PC-9 (cell line): ENCODE measurements at places on chromosomes 4 and X. TPM values are rescaled to one million over a fixed set of nuclear protein-coding genes. Genes with fewer than 3 reads are reported as not detected.

DNA sequence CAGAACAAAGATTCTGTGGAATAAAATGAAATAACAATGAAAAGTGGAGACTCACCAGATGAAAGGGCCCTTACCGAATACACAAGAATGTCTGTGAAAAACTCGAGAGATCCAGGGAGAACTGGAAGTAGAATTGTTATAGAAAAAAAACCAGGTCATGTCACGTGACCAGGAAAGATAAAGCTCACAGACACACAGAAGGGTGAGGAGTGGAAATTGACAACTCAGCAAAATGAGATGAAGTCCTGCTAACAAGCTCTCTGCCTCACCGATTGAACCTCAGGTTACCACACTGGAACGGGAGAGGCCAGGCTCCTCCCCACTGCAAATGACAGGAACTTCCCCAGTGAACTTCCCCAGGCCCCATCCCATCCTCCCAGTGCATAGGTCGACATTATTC, 1618.0 kb upstream of the PCDH10 start:
- DNase-seq, result no peak

Gene FHDC1
- 16.8 and 17.4 TPM in 2 replicates for total RNA-seq

DNA sequence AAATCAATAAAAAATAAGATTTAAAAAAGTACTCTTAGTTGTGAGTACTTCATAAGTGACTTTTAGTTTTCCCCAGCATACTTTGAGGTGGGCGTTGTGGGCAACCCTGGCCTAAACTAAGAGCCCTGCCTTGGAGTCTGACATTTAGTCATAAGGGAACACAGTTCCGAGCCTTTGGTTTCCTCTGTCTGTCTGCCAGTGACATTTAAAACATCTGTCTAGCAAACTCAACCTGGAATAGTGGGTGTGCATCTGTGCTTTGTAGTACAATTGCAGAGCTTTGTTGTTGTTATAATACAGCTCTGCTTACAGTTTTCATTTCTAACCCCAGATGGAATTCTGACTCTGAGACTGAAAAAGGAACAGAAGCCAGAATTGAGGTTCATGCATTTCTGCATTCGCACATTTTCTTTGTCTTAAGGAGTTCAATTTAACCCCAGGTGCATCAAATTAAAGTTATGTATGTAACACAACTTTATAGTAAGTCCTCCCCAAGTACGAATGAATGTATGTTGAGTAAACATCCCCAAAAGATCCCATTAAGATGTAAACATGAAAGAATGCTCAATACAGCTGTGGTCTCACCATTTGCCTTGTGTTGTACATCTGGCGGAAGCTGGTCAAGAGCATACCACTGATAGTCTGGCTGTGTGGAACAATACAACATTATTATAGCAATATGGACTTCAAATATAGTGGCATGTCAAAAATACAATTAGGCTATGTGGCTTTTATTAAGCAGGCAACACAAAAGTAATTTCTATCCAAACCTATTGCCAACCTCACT, 25.9 kb downstream of the TNIP3 start:
- DNase-seq, result no peak

GRCh38 chr4:141120036-141120593, 13.2 kb downstream of the RNF150 start:
- no peak for DNase-seq

DNA sequence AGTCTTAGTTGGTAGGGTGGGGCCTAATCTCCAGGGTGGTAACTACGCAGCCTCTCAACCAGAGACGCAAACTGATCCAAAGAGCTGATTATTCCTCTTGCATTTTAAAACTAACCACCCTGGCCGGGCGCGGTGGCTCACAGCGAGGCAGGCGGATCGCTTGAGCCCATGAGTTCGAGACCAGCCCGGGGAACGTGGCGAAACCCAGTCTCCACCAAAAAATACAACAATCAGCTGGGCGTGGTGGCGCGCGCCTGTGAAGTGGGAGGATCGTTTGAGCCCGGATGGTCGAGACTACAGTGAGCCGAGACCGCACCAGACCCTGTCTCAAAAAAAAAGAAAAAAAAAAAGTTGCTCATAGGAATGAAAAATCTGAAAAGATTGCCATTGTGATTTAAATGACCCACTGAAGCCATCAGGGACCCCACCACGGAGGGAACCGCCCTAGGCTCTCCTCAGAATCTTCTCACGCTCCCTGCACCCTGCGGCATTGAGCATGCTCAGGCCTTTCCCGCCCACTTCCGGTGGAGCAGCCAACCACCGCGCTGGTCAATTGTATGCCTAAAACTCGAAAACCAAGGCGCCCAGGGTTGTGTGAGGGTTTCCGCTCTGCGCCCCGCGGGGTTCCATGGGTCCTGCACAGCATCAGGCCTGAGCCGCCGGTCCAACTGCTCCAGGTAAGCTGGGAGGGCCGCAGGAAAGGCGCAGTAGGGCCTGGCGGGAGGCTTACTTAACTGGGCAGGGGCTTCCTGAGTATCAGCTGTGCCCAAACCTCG, at the start of gene TRIM60:
TSS of gene TRIM60 (plus strand) at position 564 of the 776 bp plus-strand sequence. CDS start 8,074 bp downstream, outside the sequence.
- no peak for DNase-seq
